ENCODE measurements at places on chromosomes 2 and 18. TPM values are rescaled to one million over a fixed set of nuclear protein-coding genes. Genes with fewer than 3 reads are reported as not detected.
A peak's percentile ranks its signal among the peaks of the same experiment; 100 is the strongest.

DNA sequence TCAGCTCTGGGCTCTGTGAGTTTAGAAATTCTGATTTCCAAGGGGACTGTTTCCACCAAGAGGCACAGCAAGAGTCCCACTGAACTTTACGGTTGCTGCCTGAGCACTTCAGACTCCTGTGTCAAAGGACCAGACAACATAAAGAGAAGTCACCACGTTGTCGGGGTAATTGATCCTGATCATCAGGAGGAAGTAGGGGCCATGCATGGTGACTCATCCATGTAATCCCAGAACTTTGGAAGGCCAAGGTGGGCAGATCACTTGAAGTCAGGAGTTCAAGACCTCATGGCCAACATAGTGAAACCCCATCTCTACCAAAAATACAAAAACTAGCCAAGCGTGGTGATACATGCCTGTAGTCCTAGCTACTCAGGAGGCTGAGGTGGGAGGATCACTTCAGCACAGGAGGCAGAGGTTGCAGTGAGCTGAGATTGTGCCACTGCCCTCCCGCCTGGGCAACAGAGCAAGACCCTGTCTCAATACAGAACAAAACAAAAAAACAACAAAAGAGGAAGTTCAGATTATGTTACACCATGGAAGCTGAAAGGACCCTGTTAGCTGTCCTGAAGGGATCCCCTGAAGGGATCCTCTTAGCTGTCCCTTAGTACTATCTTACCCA, 9.4 kb upstream of the ASXL2 start:
- DNase-seq, result no peak

DNA sequence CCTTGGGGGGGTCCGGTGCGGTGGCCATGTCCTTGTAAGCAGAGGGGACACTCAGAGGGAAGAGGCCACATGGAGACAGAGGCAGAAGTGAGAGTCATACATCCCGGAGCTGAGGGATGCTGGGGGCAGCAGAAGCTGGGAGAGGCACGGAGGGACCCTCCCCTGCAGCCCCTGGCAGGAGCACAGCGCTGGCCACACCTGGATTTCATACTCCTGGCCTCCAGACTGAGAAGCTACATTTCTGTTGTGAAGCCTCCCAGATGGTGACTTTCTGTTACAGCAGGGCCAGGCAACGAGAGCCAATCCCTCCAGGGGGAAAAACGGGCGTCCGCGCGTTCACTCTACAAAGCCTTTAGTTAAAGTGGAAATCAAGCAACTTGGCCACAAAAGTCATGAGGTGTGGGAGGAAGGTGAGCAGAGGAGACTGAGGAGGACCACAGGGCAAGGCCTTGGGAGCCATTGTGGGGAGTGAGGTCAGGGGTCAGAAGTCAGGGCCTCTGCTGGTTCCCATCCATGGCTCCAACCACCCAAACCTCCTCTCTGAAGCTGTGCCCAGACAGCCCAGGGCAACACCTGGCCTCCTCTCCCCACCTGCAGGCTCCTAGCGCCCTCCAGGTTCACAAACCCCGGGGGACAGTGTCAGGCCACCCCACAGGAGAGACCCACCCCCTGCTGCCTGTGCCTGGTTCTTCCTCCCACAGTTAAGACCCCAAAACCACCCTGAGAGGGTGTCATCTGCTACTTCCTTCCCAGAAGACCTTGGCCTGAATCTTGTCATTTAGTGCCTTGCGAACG, 4.5 kb upstream of the MBP start:
- DNase-seq, result no peak

DNA sequence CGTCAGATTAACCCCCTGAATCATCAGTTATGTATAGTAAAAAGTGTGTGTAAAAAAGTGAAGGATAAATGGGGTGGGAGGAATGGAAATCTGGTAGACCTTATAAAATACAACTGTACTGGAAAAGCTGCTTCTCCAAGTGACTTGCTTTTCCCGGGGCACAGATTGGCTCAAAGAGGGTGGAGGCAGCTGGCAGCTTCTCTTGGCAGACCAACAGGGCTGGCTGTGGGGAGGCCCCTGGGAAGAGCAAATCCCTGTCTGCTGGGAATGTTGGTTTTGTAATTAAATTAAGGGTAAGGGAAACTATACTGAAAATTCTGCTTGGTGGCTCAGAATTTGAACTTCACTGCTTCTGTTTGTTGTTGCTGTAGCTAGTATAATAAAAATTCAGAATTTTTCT, 154.2 kb upstream of the DLX2 start:
- no peak for DNase-seq

- no peak for DNase-seq
These were observed 40.8 kb downstream of the NOSTRIN start for GRCh38 chr2:168843253-168843652.

- DNase-seq, result no peak
These were observed 77.0 kb downstream of the MBD2 start for GRCh38 chr18:54147439-54147838.

DNA sequence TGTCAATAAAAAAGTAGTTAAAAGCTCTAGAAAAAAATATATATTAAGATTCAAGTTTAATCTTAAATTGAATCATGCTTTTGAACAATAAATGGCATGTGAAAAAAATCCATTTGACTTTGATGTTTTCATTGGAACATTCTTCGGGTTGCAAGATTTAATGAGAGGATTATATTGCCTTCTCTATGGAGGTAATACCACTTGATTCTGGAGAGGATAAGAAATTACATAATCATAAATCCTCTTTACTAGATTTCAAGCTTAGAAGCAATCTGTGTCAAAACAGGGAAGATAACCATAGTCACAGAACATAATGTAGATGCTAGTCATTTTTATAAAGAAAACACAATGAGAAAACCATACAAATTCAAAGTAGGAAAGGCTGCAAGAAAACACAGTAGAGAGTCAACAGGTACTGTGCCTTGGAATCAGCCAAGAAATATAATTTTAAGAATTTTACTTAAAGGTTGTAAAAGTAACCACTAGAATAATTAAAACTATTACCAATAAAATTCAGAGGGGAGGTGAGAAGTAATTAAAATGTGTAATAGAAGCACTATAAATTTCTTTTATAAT, 18.7 kb upstream of the MAPRE2 start:
- no peak for DNase-seq

GRCh38 chr18:26394047-26394654, 154.2 kb downstream of the KCTD1 start:
- no peak for DNase-seq

GRCh38 chr2:236715491-236715961, 145.9 kb downstream of the ACKR3 start:
- DNase-seq, result no peak

- peak; percentile 98 for DNase-seq
These were observed 47.5 kb downstream of the VSNL1 start for GRCh38 chr2:17588031-17588430.

DNA sequence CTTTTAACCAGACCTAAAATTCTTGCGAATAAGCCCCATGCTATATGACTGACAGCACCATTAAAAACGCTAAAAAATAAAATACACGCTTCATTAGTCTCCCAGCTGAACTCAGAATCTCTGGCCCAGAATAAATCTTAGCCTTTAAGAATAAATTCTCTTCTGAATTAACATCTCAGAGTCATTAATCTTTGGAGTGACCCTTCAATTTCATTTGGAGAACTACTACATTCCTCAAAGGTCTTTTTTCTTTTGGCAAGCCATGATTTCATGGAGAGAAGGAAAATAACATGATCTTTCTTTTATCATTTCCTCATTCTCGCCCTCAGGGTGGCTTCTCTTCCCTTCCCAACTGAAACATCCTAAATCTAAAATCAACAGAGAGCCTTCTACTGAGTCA, 259.0 kb downstream of the AFF3 start:
- DNase-seq, result no peak

The SOX11 gene
- total RNA-seq, result not detected

The CROCC2 gene
- total RNA-seq, result 0.26 TPM

The RFTN2 gene
- total RNA-seq, result under 0.01 TPM

The TMEM163 gene
- not detected for total RNA-seq

The TEX44 gene
- total RNA-seq, result not detected

The PSD4 gene
- 25.0 TPM for total RNA-seq

The ERMN gene
- total RNA-seq, result not detected

Measured in bronchial epithelial cell (primary cell).